ENCODE measurements at places on chromosomes 13 and 19.
A peak's percentile ranks its signal among the peaks of the same experiment; 100 is the strongest.

- DNase-seq = no peak
These were observed 8.2 kb downstream of the CAPN12 start for GRCh38 chr19:38736036-38736412.

DNA sequence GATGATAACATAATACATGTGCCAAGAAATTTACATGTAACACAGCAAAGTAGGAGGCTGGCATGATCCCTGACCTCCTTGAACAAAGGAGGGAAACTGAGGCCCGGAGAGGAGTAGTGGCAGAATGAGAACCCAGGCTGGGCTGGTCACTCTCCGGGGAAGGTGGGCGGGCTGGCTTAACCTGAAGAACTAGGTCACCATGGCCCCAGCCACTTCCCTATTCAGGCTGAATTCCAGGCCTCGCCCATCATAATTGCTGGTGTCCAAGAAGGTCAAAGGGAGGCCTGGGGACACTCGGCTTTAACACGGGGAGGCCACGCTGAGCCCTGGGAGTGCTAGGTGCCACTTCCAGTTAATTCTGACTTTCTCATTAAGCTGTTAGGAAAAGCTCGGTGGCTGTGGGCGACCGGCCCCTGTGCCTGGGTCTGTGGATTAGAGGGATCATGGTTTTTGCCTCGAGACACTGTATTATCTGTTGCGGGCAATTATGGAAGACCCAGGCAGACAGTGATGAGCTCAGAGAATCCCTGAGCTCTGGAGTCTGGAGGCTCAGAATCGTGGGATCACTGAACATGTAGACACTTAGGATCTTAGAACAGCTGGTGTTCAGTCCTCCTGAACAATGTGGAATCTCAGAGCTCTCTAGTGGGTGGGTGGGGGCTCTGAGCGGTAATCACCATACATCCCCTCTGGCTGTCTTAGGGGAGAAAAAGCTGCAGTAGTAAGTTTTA lies 5.0 kb upstream of the TINCR start:
- no peak for DNase-seq

DNA sequence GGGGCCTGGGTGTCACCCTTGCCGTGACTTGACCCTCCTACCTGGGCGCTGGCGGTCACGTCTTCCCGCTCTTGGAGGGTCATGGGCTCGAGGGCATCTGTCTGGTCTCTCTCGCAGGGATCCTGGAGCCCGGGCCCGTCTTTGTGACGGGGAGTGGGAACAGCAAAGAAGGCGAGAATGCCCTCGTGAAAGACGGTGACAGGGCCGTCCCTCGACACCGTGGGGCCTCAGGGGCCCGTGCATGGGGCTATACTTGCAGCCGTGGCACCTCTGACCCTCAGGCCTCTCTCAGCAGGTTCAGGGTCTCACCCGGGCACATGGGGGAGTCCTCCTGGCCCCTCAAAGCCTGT lies 20.9 kb upstream of the MATK start:
- DNase-seq = no peak

DNA sequence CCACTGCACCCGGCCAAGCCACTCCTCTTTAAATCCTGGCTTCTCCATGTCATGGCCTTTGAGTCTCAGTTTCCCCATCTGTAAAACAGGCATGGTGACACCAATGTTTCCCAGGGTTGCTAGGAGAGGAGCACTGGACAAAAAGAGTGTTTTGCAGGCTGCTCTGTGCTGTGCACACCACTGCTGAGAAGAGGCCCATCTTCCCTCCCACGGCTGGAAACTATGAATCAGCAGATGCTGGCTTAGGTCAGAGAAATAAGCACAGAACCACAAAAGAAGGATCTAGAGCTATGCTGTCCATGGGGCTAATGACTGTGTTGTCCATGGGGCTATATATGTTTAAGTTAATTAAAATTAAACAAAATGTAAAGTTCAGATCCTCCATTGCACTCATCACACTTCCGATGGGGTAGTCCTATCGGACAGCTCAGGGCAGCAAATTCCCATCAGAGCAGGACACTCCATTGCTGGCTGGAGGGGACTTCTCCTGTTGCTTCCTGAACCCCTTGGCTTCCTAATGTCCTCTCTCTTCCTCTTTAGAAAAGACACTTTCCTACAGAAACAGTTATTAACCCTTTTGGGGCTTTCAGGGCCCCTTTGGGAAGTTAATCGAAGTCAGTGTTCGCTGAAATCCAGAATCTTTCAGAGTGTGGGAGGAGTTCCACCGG lies 37.1 kb downstream of the TSHZ3 start:
- no peak for DNase-seq

GRCh38 chr13:38483623-38484022 lies 134.0 kb downstream of the UFM1 start:
- DNase-seq = no peak

DNA sequence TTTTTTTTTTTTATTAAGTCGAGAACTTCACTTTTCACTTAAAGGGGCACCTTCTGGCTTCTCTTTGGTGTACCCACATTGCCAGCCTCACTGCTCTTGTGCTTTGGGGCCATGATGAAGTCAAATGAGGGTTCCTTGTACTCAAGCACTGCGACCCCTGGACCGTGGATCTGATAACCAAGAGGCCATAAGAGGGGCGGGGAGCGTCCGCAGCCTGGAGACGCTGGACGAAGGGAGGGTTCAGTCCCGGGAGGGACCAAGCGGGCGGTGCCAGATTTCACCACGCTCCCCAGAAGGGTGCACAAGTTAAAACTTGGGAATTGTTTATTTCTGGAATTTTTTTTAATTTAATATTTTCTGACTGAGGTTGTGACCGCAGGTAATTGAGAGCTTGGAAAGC lies 53.3 kb upstream of the SOX1 start:
- DNase-seq = no peak

GRCh38 chr19:49071860-49072547 lies 495 bp downstream of the KCNA7 start:
- no peak for DNase-seq

DNA sequence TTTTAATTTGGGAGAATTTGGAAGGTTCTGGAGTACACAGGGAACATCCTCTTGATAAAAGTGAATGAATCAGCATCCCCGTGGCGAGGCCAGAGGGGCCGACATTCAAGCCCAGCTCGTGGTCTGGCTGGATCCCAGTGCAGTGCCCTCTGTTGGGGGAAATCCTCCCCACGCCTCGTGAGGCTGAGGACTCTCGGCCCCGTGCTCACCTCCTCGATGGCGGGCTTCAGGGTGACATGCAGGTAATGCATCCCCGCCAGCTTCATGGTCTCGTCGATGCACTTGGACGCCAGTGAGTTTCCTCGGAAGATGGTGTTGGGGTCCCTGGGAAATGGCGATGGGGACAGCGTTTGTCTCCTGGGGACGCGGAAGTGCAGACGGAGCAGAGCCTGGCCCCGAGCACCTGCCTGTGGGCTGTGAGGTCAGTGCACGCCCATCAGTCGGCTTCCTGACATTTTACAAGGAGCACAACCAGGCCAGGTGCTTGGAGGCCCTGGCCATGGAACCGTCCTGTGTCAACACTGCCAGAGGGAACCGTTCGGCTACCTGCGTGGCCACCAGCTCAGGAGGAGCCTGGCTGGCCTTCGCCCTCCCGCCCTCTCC lies 43.3 kb upstream of the C13orf46 start:
- peak; percentile 46 for DNase-seq

DNA sequence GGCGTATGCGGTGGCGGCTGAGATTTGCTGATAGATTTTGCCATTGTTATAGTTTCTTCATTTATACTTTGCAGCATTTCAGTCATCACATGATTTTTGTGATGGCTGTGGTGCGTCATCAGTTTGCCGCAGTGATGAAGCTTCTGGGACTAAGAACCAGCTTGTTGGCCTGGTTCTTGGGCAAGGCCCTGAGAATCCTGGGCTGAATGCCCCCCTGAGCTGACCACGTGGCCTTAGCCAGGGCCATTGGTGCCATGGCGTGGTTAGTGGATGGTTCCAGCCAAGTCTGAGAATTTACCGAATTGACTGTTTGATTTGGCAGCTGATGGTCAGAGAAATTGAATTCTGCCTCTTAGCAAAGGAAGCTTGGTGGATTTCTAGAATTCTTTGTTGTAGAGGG lies 17.8 kb downstream of the GATAD2A start:
- DNase-seq = no peak

DNA sequence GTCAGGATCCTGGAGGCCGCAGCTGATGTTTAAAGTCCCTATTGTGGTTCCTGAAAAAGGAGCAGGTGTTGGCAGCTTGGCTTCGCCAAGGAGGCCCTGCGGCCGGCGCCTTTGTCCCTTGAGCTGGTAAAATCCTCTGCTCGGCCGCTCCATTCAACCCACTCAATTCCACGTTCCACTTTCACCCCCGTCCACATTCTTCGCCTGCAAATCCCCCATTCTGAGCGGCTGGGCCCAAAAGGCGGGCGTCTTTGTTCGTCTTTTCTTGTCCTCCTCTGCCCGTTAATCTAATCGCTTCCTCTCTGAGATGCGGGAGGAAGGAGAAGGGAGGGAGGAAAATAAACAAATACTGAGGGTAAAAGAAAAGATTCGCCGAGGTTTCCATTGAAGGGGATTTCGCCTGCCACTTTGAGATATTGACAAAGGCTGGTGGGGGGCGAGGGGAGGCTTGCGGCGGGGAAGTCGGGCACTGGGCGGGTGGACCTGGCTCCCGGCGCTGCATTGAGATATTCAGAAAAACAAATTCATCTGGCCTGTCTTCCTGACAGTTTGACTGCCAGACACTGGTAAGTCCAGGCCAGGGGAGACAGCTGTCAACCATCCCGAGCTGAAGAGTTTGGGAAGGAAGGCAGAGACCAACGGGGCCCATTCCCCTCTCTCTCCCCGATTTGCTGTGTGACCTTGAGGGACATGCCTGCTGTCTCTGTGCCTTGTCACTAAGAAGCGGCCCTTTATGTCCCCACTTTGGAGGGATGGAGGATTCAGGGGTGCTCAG lies 37.6 kb downstream of the ZNRF4 start:
- no peak for DNase-seq

DNA sequence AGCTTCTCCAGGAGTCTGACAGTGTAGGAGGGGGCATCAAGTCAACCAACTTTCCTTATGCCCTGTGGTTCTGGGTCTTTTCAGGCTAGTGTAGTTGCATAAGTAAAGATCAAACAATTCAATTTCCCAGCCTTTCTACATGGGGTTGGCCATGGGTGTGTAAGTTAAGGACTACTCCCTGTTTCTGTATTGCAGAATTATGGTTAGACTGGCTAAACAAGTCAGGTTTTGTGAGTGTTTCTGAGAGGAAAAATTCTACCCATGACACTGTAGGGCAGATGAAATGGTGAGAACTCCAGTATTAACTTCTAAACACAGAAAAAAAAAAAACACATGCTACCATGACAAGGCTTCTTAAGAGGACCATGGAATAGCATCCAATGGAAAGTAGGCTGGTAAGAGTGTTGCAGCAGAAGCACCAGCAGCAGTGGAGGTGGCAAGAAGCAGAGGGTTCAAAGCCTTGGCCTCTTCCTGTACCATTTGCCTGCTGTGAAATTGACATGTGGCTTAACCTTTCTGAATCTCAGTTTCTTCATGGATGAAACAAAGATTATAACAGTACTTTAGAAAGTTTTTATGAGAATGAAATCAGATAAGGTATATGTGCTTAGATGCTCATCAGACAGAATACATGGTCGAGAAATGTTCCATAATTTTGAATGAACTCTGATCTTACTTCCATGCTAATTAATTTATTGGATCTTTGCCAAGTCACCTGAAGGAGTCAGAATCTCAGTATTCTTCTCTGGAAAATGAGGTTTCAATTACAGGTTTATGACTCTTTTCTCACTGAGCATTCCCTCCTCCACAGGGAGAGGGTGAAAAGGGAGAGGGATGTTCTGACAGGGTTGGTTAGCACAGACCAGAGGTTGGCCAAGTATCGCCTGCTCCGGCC lies 11.4 kb upstream of the SCEL start:
- DNase-seq = no peak

DNA sequence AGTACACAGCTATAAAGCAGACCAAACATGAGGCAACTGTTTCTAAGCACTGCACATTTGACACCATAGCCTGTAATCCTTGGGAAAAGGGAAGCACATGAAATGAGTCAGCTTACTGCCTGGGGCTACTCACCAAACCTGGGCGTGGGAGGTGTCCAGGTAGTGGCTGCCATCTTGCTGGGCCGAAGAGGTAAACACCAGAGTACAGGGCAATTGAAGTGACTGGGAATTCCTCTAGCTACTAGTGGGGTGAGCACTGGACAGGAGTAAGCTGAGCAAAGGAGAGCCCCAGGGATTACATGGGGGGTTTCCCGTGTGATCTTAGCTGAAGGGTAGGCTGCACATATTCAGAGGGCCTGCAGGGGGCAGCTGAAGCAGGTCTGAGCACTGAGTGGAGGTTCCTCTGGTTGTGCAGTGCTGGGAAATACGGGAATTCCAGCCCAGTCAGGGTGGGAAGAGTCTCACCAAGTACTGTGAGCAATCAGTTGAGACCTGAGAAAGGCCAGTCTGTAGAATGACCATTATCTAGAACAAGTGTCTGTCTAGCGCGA lies 140.5 kb downstream of the SLC7A1 start:
- no peak for DNase-seq

GRCh38 chr13:109990296-109990695 lies 203.9 kb upstream of the IRS2 start:
- no peak for DNase-seq

GRCh38 chr19:17944301-17944700 lies 11.5 kb downstream of the CCDC124 start:
- DNase-seq = no peak

DNA sequence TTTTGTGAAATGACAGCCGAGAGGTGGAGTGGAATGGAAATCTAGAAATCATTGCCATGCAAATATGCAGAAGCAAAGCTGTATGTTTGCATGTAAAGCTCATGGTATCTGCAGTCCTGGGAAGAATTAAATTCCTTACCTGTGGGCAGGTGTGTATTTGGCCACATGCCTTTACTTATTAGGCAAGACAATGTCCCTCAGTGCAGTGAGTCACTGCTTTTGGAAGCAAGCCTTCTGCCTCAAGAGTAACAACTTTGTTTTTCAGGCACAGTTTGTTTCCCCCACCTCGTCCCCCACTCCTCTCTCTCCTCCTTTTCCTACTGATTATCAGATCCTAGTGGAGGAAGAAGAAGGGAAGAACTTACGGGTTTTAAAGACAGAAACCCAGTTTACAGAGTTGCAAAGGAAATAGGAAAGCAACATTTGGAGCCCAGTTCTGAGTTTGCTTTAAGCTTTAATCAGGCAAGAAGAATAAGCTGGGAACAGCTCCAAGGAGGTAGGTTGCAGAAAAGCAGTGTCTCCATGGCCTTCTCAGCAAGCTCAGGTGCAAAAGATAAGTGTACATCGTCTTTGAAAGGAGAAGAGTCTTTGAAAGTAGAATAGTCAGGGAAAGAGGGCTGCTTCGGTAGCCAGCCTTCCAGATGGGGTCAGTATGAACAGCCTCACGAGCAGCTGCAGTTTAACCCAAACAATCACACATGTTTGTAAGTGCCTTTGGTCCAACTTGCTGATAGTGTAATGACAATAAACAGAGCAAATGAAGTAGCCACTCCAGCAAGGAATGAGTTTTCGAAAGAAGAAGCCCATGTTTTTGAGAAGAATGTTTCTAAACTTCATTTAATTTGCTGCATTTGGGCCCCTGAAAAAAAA lies 190.1 kb downstream of the KLF5 start:
- no peak for DNase-seq

- DNase-seq = no peak
These were observed 475.6 kb downstream of the COG6 start for GRCh38 chr13:40130871-40131636.

GRCh38 chr13:110445183-110445582 lies 116.3 kb downstream of the RAB20 start:
- DNase-seq = no peak

GRCh38 chr19:15616183-15616582 lies 1.2 kb downstream of the CYP4F8 start:
- no peak for DNase-seq

All from SHP77 treated with DMSO at 0.1 percent for 48 hours (cell line).